ENCODE measurements at places on chromosomes 3 and 15.

- DNase-seq = no peak
Measured at GRCh38 chr3:181265750-181266333, 276.3 kb upstream of the DNAJC19 start.

DNA sequence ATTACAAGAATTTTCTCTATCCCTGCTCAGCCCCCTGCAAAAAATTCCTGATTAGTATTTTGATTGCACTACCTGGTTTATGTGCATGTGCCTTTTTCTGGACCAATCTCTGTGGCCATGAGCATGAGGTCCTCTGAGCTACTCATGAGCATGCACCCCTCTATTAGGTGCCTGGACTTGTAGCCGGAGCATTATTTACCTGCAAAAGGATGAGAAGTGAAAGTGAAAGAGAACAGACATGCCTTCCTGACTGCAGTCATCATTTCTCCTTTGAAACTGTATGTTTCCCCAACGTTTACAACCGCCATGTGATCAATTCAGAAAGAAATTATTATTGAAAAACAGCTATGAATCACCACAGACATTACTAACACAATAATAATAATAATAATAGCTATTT, 1008.8 kb downstream of the ROBO2 start:
- DNase-seq = no peak

DNA sequence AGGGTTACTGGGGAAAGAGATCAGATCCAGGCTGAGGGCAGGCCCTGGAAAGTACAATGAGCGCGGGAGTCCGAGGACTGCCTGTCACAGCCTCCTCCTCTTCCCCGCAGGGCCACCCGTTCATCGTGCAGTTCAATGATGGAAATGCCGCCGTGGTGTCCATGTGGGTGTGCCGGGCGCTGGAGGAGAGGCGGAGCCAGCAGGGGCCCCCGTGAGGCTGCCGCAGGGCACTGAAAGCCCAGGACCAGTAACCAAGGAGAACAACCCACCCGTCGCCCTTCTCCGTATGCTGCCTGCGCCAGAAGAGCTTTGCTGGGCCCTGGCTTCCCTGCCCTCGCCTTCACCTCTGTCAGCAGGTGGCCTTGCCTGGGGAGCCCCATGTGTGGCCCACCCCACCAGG, 18.8 kb upstream of the SKOR1 start:
- no peak for DNase-seq

DNA sequence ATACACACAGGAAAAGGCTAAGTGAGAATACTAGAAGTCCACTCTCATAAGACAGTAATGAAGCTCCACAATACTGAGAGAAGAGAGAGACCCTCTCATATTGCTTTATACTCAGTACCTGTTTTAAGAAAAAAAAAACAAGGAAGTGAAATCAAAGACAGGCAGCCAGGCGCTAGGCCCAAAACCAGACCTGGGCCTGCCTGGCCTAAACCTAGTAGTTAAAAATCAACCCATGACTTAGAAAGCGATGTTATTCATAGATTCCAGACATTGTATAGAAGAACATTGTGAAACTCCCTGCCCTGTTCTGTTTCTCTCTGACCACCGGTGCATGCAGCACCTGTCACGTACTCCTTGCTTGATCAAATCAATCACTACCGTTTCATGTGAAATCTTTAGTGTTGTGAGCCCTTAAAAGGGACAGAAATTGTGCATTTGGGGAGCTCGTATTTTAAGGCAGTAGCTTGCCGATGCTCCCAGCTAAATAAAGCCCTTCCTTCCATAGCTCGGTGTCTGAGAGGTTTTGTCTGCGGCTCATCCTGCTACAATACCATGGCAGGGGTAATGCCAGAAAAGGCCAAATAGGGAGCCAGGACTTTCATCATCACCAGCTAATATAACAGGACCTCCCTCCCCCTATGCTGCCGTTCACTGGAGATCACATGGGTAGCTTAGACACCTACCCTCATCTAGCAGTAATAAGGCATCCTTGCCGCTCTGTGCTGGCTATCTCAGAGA, 1294.1 kb downstream of the NSUN3 start:
- no peak for DNase-seq

DNA sequence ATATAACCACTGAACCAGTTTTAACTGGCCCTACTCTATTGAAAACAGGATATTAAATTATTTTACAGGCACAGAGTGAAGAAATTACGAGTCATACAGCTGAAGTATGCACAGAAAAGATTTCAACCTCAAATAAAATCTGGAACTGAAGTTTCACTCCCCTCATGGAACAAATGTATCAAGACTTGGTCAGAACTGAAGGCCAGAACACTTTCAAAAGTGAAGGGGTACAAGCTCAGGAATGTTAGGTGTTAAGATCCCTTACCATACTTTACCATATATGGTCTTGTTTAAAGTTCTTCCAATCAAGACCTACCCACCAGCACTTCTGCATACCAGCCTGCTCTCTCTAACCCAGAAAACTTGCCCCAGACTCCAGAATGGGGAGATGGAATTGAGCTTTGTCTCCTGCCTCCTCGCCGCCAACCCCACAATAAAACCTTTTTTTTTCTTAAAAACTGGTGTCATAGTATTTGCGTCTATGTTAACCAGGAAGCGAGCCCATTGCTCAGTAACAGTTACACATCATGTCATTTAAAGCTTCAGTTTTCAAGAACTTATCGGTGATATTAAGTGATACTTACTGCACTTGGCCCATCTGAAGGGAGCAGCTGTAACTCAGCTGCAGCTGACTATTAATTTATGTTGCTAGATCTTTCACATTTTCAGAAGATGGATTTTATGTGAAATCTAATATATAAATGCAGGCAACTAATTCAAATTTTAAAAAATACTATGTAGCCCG, 59.9 kb downstream of the OXSM start:
- no peak for DNase-seq

- DNase-seq = no peak
Measured at GRCh38 chr3:100354850-100355249, 20.3 kb downstream of the NIT2 start.

GRCh38 chr15:52117549-52117948, 5.0 kb upstream of the BCL2L10 start:
- DNase-seq = no peak

- no peak for DNase-seq
Measured at GRCh38 chr3:134839422-134839821, 44.4 kb downstream of the EPHB1 start.

GRCh38 chr3:5053021-5053831, 68.9 kb upstream of the ARL8B start:
- DNase-seq = no peak

DNA sequence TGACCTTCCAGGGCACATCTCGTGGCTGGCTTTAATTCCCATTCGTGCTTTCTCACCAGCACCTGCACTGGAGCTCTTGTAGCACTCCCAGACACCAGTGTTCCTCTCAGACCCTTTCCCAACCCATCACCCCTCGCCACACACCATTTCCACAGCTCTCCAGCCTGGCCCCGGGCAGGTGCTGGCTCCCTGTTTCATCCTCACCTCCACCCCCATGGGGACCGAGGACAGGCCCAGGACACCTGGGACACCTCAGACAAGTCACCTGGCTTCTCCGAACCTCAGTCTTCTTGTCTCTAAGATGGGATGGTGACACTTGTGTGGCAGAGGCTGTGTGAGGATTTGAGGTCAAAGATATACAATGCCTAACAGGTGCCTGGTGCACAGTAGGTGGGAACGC, 27.4 kb upstream of the GP9 start:
- no peak for DNase-seq

Data from AG04450 (cell line).